ENCODE measurements at places on chromosomes 12 and 14. TPM values are rescaled to one million over a fixed set of nuclear protein-coding genes. Genes with fewer than 3 reads are reported as not detected.

Gene GPR132
- total RNA-seq: not detected

Gene ADAMTS20
- 2.0 TPM for total RNA-seq

Gene GARIN6
- total RNA-seq: not detected

Gene TAS2R7
- total RNA-seq: 0.21 TPM

DNA sequence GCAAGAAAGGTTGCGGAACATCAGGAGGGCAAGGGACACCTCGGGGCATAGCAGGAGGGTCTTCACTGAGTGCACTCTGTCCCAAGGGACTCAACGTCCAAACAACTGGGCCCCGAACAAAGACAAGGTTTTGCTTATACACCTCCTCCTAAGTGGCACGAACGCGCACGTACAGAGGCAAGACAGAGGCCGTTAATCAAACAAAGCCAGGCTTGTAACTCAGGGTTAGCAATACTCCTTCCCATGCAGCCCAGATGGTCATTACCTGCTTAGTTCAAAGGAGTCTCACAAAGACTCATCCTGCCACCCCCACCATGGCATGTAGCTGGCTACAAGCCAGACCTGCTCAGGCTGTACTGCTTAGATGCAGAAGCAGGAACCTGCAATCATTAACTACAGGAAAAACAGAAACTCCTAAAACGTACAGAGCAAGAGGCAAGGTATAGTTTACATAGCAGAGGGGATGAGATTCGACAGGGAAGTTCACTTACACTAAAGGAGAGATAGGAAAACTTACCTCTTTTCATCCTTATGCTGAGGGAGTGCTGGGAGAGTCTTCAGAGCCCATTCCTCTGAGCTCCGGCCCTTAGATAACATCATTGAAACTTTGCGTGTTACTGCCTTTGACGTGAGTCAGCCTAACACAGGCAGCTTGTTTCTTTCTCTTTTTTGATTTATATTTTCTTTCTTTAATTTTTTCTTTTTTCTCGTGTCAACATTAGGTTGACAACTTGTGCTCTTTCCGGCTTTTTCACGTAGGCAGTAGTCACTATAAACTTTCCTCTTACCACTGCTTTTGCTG is 1319.1 kb downstream of the TMEM121 start:
- no peak for DNase-seq
- no peak overlapping the region for H3K4me3 ChIP-seq
- no peaks in the 10 kb centered on the region for H3K4me1 ChIP-seq

DNA sequence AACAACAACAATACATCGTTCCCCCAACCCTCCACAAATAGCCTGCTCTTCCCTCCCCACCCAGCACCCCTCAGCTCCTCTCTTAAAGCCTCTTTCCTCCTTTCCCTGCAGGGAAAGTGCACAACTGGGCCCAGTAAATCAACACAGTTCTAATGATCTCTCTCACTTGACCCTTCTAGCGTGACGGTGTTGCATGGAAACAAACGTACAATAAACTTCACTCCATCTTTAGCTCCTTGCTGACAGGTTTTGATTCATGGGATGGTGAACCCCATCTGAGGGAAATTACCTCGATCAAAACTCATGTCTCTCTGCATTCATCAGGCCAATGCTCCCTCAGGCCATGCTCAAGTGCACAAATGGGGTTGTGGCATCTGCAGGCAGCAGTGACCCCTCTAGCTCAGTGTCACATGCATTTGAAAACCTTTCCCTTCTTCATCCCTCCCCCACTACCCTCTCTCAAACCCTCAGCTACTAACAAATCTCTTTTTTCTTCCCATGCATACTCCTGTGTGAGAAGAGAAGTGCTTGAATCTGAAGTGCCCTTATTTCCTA is 22.9 kb downstream of the GDF11 start:
- DNase-seq: no peak
- H3K36me3 ChIP-seq: peaks cover 19% of the 10 kb centered on the region
- H3K27ac ChIP-seq: peak overlapping the region; percentile 32

GRCh38 chr12:106025129-106025528 is 113.6 kb downstream of the NUAK1 start:
- no peaks in the 10 kb centered on the region for H3K27me3 ChIP-seq
- H3K27ac ChIP-seq: no peak overlapping the region
- no peak overlapping the region for H3K4me3 ChIP-seq
- H3K36me3 ChIP-seq: no peaks in the 10 kb centered on the region
- DNase-seq: no peak

DNA sequence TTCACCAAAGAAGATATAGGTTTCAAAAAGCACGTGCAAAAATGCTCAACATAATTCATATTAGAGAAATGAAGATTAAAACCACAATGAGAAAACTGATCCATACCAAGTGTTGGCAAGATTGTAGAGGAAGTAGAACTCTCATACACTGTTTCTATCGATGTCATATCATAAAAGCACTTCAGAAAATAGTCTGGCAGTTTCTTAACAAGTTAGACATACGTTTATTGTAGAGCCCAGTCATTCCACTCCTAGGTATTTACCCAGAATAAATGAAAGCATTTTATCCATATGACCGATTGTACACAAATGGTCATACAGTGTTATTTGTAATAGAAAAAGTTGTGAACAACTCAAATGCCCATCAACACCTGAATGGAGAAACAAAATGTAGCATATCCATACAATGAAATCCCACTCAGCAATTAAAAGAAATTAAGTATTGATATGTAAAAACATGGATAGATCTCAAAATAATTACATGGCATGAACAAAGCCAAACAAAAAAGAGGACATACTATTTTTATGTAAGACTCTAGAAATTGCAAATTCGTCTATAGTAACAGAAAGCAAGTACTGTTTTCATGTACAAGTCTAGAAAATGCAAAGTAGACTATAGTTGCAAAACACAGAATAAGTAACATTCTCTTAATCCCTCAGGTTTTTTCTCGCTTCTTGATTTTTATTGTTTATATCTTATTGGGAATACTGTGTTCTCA is 41.0 kb downstream of the USP15 start:
- H3K4me1 ChIP-seq: peaks cover 5% of the 10 kb centered on the region
- H3K36me3 ChIP-seq: peaks cover 68% of the 10 kb centered on the region
- H3K27ac ChIP-seq: no peak overlapping the region
- no peaks in the 10 kb centered on the region for H3K27me3 ChIP-seq

- no peak for DNase-seq
- peaks cover 10% of the 10 kb centered on the region for H3K27me3 ChIP-seq
- H3K36me3 ChIP-seq: no peaks in the 10 kb centered on the region
- no peak overlapping the region for H3K27ac ChIP-seq
Observed at GRCh38 chr14:98899441-98899840, 372.6 kb downstream of the BCL11B start.

GRCh38 chr12:24931666-24932405 is 17.1 kb downstream of the BCAT1 start:
- no peak for DNase-seq
- peaks cover 26% of the 10 kb centered on the region for H3K4me1 ChIP-seq
- H3K27ac ChIP-seq: no peak overlapping the region

GRCh38 chr12:83016218-83016835 is 329.6 kb downstream of the TMTC2 start:
- no peaks in the 10 kb centered on the region for H3K27me3 ChIP-seq
- no peak for DNase-seq
- H3K4me1 ChIP-seq: peaks cover 34% of the 10 kb centered on the region
- H3K4me3 ChIP-seq: no peak overlapping the region
- H3K27ac ChIP-seq: no peak overlapping the region

Data from neural crest cell (in vitro differentiated cells).